ENCODE measurements at places on chromosomes 1 and 21.

DNA sequence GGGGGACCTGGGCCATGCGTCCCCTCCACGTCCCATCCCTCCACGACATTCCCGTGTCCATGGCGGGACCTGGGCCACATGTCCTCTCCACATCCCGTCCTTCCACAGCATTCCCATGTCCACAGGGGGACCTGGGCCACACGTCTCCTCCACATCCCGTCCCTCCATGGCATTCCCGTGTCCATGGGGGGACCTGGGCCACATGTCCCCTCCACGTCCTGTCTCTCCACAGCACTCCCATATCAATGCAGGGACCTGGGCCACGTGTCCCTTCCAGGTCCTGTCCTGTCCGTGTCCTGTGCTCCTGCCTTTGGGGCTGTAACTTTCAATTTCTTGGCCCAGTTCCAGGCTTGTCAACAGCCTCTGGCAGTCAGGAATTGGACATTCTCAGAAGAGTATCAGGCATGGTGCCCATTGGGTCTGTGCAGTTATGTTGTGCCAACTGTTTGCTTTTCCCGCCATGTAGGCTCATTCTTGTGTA lies 47.1 kb downstream of the WNT9A start:
- DNase-seq, result no peak

GRCh38 chr1:224799083-224799482 lies 130.4 kb upstream of the DNAH14 start:
- no peak for DNase-seq

DNA sequence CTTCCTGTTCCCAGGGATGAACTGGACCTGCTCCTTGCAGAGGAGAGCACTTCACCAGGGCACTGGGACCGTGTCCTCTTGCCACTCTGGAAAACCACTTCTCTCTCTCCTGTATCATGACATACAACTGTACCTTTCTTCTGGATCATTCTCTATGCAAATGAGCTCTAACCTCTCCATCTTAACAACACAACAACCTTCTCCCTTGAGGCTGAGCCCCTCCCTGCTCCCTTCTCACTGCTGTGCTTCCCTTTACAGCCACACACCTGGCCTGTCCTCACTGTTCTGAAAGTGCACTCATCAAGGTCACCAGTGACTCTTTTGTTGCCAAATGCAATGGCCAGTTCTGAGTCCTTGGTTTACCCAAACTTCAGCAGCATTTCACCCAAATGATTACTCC lies 54.5 kb upstream of the MRPS6 start:
- DNase-seq, result no peak

- no peak for DNase-seq
These were observed 61.1 kb downstream of the LDLRAD2 start for GRCh38 chr1:21873174-21873573.

Measured in NCI-H1930 (cell line).